ENCODE measurements at places on chromosomes 12 and 14. TPM values are rescaled to one million over a fixed set of nuclear protein-coding genes. Genes with fewer than 3 reads are reported as not detected.

Gene MSI1
- not detected for total RNA-seq

Gene KLRB1
- total RNA-seq, result 182 TPM

Gene LMO3
- not detected for total RNA-seq

Gene SERPINA6
- not detected for total RNA-seq

Gene CAPZA3
- total RNA-seq, result not detected

Gene C14orf132
- 1.7 TPM for total RNA-seq

Gene OTOGL
- not detected for total RNA-seq

Gene SLC17A8
- total RNA-seq, result not detected

Gene SLC39A5
- not detected for total RNA-seq

Gene ZDHHC22
- not detected for total RNA-seq

Gene CRIP2
- 51.6 TPM for total RNA-seq

Gene RFX4
- total RNA-seq, result not detected

Gene CISTR
- not detected for total RNA-seq

Gene CPNE6
- total RNA-seq, result not detected

Gene MMP17
- total RNA-seq, result 2.5 TPM

Gene UNC119B
- total RNA-seq, result 16.2 TPM

Gene TMEM253
- 1.3 TPM for total RNA-seq

Gene MYO1H
- total RNA-seq, result not detected

Gene RBP5
- total RNA-seq, result not detected

Gene ENDOU
- 0.12 TPM for total RNA-seq

Gene GAS2L3
- 0.44 TPM for total RNA-seq

Gene NANOG
- not detected for total RNA-seq

Gene AQP6
- not detected for total RNA-seq

Gene OR11H6
- total RNA-seq, result not detected

Gene SIX6
- total RNA-seq, result not detected

Gene CSAD
- 61.0 TPM for total RNA-seq

Gene OAS2
- 35.4 TPM for total RNA-seq

Gene ANKRD13A
- 78.8 TPM for total RNA-seq

Gene ABCD2
- 7.5 TPM for total RNA-seq

Gene STAC3
- 1.6 TPM for total RNA-seq

Gene XRCC3
- total RNA-seq, result 6.9 TPM

Gene STXBP6
- total RNA-seq, result not detected

Gene SAMD15
- total RNA-seq, result 0.32 TPM

Gene RPGRIP1
- 0.94 TPM for total RNA-seq

Gene MYRFL
- not detected for total RNA-seq

Gene DHRS4L2
- 10.0 TPM for total RNA-seq

Gene SDR9C7
- not detected for total RNA-seq

Gene TMEM30B
- total RNA-seq, result 3.5 TPM

Gene OR4E2
- total RNA-seq, result not detected

Gene PRB2
- total RNA-seq, result not detected

Gene TAS2R14
- 2.4 TPM for total RNA-seq

Gene RFLNA
- total RNA-seq, result not detected

Gene IFNG
- 0.99 TPM for total RNA-seq

Gene CNTN1
- total RNA-seq, result not detected

Gene CPNE8
- total RNA-seq, result 5.9 TPM

Gene SINHCAF
- total RNA-seq, result 87.1 TPM

Gene CRACR2A
- 52.8 TPM for total RNA-seq

Gene TAS2R20
- 1.7 TPM for total RNA-seq
